ENCODE measurements at places on chromosomes 3 and 15.

GRCh38 chr3:97871186-97871585, 49.4 kb downstream of the CRYBG3 start:
- no peak for DNase-seq

GRCh38 chr3:50817756-50818529, 143.2 kb downstream of the DOCK3 start:
- no peak for DNase-seq

DNA sequence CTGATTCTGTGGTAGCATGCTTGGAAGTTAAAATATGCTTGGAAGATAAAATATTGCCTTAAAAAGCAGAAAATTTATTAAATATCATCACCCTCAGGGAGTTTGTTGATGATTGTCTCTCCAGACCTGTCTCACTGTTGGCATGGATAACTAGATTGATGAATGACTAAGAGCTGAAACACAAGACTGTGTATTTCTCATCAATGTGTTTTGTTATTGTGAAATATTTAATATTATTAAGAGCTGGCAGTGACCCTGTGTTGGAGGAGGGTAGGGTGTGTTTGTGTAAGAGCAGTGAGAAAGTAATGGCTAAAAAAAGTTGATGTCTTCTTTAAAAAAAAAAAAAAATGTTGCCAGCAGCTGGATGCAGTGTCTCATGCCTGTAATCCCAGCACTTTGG, 82.2 kb downstream of the ITPR1 start:
- no peak for DNase-seq

DNA sequence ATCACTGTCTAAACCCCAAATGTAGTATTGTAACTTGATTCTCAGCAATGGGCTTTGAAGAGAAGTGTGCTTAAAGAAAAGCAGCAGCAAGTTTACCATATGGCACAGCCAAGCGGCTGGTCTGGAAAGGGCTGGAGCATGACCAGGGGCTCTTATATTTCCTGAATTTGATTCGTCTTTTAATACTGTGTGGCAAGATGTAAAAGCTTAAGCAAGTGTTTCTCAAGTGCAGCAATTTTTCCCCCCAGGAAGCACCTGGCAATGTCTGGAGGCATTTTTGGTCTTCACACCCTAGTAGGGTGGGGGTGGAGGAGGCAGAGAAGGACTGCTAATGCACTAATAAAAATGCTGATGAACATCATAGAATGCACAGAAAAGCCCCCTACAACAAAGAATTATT, 397.9 kb downstream of the NTRK3 start:
- no peak for DNase-seq

DNA sequence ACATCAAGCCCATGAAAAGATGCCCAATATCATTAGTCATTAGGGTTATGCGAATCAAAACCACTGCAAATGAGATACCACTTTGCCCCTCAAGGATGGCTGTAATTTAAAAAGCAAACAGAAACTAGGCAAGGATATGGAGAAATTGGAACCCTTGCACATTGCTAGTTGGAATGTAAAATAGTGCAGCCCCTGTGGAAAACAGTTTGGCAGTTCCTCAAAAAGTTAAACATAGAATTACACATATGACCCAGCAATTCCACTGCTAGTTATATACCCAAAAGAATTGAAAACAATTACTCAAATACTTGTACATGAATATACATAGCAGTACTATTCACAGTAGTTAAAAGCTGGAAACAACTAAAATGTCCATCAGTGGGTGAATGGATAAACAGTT, 186.8 kb upstream of the CGNL1 start:
- DNase-seq, result no peak
